ENCODE measurements at places on chromosomes 2 and 18.

DNA sequence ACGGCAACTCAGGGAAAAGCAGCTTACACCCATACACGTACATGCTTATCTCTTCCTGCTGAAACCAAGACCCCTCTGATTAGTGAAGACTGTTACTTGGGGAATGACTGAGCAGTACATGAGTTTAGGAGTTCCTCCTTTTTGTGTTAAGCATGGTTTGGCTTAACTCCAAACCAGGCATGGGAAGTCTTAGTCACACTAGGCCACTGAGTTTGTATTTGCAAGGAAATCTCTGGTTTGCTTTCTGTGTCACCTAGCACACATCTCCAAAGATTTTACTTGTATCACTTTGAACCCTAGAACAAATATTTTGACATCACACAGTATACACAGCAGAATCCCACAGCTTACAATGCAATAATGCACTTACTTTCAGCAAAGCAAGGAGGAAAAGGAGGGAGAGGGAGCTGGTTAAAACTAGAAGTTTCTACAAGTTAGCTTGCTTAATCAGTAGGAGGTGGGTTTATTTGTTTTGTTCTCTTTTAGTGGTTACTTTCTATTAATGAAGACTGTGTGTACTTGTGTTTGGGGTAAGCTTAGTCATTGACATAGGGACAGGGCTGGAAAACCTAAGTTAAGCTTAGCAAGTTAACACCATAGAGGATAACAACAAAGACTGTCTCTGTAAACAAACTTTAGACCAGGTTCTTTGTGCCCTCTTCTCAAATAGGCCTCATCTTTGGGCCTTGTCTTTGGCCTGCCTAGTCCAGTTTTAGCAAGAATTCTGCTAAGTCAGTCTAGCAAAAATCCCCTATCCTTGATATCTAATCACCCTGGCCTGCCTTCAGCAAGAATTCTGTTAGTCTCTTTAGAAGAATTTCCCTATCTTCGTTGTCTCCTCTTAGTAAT is 219.4 kb downstream of the MREG start:
- no peak for DNase-seq

- DNase-seq = no peak
Measured at GRCh38 chr2:66334237-66335029, 100.5 kb upstream of the MEIS1 start.

GRCh38 chr2:60652832-60653340 is 99.4 kb upstream of the BCL11A start:
- no peak for DNase-seq

DNA sequence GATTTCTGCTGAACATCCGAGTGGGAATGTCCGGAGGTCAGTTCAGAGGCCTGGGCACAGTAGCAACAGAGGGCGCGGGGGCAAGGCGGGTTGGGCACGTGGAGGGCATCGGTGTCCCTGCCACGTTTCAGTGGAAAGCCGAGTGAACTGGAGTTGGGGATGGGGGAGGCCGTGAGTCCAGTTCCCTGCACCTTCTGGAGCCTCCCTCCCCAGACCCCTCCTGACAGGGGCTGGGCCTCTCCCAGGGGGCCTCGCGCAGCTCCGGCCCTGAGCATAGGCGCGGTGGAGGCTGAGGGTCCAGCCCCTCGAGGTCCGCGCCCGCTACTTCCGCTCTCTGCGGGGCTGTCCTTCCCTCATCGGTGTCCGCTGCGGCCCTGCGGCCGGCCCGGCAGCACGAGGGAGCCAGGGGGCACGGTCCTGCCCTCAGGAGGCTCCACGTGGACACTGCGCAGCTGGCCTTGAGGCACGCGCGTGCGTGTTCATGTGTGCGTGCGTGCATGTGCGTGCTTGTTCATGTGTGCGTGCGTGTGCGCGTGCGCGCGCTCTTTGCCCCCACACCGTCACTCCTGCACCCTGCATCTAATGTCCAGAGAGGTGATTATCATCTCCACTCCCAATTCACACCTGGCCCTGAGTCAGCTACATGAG is 50.2 kb downstream of the PLEKHB2 start:
- DNase-seq = no peak

- DNase-seq = no peak
Measured at GRCh38 chr2:235733761-235734160, 239.9 kb downstream of the AGAP1 start.

DNA sequence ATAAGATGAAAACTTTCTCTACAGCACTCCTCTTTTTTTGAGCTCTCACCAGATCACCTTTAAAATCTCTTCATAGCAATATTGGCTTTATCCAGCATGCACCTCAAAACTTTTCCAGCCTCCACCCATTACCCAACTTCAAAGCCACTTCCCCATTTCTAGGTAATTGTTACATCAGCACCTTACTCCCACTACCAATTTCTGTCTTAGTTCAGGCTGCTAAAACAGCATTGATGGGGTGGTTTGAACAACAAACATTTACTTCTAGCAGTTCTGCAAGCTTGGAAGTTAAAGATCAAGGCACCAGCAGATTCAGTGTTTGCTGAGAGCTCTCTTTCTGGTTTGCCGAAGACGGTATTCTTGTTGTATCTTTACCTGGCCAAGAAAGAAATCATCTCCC is 114.0 kb upstream of the SLC39A10 start:
- DNase-seq = no peak
